ENCODE measurements at places on chromosomes 1 and 21.

GRCh38 chr1:43363283-43363934 lies 4.4 kb downstream of the ELOVL1 start:
- DNase-seq = no peak

- no peak for DNase-seq
Measured at GRCh38 chr1:53730224-53730865, 8.6 kb downstream of the GLIS1 start.

- DNase-seq = no peak
Measured at GRCh38 chr1:200856716-200857357, 15.9 kb upstream of the GPR25 start.

DNA sequence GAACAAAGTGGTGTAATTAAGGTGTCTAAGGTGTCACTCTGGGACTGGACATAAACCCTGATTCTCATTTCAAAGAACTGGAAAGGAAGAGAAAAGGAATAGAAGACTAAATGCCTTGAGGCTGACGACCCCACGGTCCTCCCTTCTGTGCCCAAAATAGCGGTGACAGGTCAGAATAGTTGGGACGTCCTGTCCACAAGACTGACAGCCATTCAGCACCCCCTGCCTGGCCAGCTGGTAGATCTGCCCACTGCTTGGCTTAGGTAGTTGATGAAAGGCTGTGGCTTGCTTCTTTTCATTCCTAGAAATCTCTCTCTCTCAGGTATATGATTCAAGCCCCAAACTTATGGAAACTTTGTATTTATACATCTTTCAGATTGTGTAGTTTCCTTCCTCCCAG lies 26.4 kb upstream of the CREG1 start:
- no peak for DNase-seq

DNA sequence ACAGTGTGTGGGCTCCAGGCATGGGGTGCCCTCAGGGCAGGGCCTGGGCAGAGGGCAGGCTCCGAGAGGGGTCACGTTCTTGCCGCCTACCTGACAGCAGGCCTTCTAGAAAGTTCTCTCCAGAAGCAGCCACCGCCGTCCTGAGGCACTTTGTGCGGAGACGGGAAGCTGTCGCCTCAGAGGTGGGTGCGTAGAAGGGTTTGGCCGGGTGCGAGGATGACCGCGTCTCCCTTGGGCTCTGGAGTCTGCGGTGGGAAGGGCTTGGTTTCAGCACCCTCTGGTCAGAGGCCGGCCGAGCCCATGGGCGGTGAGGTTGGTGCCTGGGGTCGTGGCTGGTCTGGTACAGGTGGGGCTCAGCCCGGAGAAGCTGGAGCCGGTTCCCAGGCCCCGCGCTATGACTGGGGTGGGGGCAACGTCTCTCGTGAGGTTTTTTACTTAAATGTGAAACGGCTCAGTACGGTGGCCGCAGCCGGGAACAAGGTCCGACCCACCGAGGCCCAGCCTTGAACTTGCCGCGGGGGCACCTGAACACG lies 10.1 kb upstream of the TTLL10 start:
- no peak for DNase-seq

- peak; percentile 44 for DNase-seq
Measured at GRCh38 chr1:229058111-229058561, 212.8 kb upstream of the RAB4A start.

Data from CD4-positive, alpha-beta T cell treated with Interleukin-10 for 1 hour (primary cell).